Neural crest cell (in vitro differentiated cells): ENCODE measurements at places on chromosomes 5 and 9.

GRCh38 chr5:53503562-53504218 is 23.3 kb downstream of the FST start:
- peaks cover 6% of the 10 kb centered on the region for H3K27me3 ChIP-seq
- DNase-seq, result no peak
- H3K4me3 ChIP-seq, result no peak overlapping the region

DNA sequence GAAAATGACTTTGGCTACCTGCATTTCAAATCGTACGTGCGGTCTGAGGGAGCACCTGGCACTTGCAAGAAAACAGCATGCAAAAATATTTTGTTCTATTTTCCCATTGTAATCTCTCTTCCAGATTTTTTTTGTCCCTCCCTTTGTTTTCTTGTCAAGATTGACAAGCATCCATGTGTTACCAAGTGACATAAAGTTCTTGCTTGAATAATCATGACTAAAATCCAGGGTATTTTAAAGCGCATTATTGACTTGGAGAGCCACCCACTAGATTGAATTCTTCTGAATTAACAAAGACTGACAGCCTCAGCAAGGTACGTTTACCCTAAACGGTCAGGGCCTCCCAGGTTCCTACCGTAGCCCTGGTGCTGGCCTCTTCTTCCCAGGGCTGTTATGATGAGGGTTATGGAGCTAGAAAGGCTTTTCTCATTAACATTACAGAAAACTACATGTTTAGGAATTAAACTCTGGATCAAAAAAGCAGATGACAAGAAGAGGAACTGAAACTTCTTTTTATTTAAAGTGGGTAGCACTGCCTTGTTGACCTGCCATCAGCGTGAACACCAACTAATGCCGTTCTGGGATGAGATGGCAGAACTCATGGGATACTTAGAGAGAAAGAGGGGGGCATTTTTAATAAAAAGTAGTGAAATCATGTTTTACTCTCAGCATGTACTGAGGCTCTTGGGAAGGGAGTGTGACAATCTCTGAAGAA is 297.0 kb downstream of the EFNA5 start:
- peak overlapping the region; percentile 48 for H3K27ac ChIP-seq
- peaks cover 4% of the 10 kb centered on the region for H3K36me3 ChIP-seq
- no peaks in the 10 kb centered on the region for H3K27me3 ChIP-seq
- H3K4me3 ChIP-seq, result no peak overlapping the region

GRCh38 chr9:26368241-26368640 is 524.4 kb downstream of the CAAP1 start:
- DNase-seq, result no peak
- H3K4me3 ChIP-seq, result no peak overlapping the region
- no peak overlapping the region for H3K27ac ChIP-seq
- H3K4me1 ChIP-seq, result no peaks in the 10 kb centered on the region
- no peaks in the 10 kb centered on the region for H3K36me3 ChIP-seq

DNA sequence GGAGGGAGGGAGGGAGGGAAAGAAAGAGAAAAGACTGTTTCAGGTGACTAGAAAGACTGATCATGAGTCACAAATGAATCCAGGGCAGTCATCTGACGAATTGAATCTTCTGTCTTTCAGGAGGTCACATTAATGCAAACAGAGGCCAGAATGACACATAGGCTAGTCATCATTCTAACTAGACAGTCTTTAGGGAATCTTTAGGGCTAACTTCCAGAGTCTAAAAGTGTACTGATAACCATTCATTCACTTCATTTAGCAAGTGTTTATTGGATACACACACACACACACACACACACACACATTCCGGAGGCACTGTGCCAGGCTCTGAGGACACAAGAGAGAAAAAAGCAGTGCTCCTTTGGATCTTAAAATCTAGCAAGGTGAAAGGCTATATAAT is 156.7 kb downstream of the EBF1 start:
- H3K27ac ChIP-seq, result no peak overlapping the region
- DNase-seq, result no peak
- no peaks in the 10 kb centered on the region for H3K27me3 ChIP-seq

DNA sequence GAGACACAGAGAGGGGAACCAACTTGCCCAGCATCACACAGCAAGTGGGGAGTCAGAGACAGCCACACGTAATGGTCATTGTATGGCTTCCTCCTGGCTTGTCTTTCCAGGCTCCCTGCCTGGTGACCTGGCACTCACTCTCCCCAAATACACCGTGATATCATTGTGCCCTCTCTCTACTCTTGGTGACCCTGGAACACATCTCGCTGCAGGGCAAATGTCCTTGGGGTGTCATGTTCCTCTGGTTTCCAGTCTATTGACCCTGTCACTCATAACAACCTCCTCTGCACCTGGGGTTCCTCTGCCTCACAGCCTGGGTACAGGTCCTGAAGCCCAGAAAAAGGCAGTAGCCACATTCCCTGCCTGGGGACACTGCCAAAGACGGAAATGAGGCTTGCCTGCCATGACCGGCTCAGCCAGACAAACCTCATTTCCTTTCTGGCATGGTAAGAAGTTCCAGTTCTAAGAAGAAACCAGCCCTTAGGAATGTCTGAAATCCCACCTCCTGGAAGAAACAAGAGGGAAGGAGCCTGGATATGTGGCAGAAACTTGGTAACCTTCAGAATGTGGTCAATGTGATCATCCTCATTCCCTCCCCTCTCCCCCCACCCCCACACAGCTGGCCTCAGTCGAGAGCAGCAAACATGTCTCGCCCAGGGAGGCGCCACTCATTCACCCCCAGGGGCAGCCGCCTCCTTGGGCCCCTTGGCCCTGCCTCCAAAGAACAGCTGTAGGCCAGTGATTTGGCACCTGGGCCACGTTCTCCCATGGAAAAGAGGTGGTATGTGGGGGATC is 30.6 kb upstream of the SMU1 start:
- H3K4me3 ChIP-seq, result no peak overlapping the region
- H3K4me1 ChIP-seq, result peaks cover 4% of the 10 kb centered on the region
- DNase-seq, result no peak
- peak overlapping the region; percentile 35 for H3K27ac ChIP-seq
- no peaks in the 10 kb centered on the region for H3K36me3 ChIP-seq

DNA sequence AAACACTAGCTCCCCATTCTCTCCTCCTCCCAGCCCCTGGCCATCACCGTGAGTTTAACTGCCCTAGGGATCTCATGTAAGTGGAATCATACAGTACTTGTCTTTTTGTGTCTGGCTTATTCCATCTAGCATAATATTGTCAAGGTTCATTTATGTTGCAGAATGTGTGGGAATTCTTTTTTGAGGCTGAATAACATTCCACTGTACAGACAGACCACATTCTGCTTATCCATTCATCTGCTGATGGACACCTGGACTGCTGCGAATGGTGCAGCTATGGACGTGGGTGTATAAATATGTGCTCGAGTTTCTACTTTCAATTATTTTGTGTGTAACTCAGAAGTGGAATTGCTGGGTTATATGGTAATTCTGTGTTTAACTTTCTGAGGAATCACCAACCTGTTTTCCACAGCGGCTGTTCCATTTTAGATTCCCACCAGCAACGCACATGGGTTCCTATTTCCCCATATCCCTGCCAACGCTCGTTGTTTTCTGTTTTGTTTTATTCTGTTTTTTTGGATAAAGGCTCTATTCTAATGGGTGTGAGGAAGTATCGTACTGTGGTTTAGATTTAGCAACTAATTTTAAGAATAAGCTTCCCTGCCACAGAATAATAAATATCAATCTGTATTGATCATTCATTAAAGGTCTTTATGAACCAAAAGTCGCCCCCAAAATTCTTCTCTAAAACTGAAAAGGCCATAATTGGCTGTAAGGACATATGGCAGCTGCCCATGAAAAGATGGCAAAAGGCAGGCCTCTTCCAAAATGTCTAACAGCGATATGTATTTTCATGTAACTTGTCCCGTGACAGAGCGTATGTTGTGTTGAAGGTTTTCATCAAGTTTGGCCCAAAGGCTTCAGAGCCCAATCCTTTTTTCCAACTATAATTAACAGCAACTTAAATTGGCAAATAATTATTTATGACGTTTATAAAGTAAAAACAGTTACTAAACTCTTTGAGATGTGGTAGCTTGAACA is 70.3 kb downstream of the DAP start:
- no peak for DNase-seq
- no peak overlapping the region for H3K4me3 ChIP-seq
- peaks cover 26% of the 10 kb centered on the region for H3K36me3 ChIP-seq
- no peak overlapping the region for H3K27ac ChIP-seq
- H3K27me3 ChIP-seq, result no peaks in the 10 kb centered on the region
- peaks cover 20% of the 10 kb centered on the region for H3K4me1 ChIP-seq

DNA sequence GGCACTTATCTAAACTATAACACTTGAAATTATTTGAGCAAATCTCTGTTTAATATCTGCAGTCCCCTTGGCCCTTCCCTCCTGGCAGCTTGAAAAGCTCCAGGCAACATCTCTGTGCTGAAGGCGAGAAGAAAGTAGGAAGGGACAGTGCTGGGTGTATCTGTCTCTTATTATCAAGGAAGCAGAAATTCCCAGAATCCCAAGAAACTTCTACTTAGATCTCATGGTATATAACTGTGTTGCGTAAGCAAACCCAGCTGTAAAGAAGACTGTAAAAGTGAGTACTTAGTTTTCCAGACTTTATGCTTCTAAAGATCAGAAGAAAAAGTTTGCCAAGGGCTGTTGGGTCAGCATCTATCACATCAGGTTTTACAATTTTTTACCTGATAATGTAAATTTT is 1869.8 kb downstream of the MAT2B start:
- H3K36me3 ChIP-seq, result no peaks in the 10 kb centered on the region
- no peaks in the 10 kb centered on the region for H3K4me1 ChIP-seq
- no peak overlapping the region for H3K4me3 ChIP-seq
- no peak for DNase-seq
- H3K27me3 ChIP-seq, result no peaks in the 10 kb centered on the region

DNA sequence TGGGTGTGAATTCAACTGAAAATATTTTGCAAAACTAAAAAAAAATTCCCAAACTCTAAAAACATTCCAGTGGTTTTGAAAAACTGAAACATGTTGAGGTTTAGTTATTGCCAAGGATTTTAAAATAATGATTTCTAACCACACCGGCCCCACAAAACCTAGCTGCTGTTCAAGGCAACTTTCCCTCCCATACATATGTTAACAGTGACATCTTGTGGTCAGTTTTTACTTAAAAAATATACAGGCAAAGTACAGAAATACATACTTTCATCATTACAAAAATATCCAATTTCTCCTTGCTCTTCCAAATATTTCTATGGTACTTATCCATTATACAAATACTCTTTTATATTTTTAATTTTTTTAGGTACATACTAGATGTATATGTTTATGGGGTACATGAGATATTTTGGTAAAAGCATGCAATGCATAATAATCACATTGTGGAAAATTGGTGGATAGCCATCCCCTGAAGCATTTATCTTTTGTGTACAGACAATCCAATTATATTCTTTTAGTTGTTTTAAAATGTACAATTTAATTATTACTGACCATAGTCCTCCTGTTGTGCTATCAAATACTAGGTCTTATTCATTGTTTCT is 34.4 kb upstream of the MRPS30 start:
- H3K4me3 ChIP-seq, result no peak overlapping the region
- H3K27ac ChIP-seq, result no peak overlapping the region

GRCh38 chr5:174995827-174996226 is 271.4 kb downstream of the MSX2 start:
- DNase-seq, result no peak

DNA sequence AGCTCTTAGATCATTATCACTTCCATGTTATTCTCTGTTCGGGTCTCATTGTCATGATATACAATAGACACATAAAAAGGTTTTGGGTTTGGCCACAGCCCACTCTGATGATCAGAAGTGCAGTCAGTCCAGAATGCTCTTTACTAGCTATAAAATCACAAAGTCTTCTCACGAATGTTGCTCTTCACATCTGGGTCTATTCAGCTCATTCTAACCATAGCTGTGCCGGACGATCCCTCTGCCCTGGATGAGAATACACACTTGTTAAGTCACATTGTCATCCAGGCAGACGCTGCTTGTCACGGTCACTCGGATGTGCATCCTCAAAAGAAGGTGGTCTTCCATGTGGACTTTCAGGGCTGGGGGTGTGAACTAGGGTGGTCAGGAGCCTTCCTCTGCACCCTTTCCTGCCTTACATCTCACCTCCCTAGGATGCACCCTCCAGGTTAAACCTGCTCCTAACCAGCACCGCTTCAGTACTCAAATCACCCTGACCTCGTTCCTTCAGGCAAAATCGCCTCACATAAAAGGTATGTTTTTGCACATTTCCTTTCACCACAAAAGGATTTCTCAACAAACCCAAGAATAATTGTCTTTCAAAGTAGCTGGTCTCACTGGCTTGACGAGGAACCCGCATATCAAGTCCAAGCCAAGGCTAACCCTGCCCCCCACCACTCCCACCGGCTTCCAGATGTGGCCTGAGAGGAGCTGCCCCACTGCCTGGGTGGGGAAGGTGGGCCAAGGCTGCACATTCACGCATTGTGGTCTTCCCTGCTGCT is 21.9 kb downstream of the ANKH start:
- DNase-seq, result no peak
- H3K36me3 ChIP-seq, result no peaks in the 10 kb centered on the region
- no peak overlapping the region for H3K4me3 ChIP-seq
- H3K4me1 ChIP-seq, result peaks cover 29% of the 10 kb centered on the region

DNA sequence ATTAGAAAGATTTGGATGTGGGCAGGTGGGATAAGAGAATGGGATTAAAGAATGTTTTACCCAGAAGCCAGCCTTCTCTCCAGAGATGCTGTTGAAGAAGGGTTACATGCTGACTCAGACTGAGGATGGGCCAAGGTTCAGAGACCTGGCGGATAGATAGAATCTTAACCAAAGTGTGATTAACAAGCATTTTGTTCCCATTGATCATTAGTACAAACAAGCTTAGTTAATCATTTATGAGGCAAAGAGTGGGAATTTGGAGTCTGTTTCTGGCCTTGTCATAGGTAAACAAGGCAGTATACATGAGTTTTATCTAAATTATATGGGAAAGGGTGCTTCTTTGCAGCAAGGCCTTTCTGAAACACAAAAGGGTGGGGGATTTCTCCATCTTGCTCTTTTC is 20.8 kb upstream of the DTWD2 start:
- H3K27me3 ChIP-seq, result no peaks in the 10 kb centered on the region
- no peak overlapping the region for H3K27ac ChIP-seq
- no peaks in the 10 kb centered on the region for H3K36me3 ChIP-seq
- H3K4me1 ChIP-seq, result no peaks in the 10 kb centered on the region
- no peak for DNase-seq

- H3K36me3 ChIP-seq, result no peaks in the 10 kb centered on the region
- H3K4me1 ChIP-seq, result peaks cover 60% of the 10 kb centered on the region
- H3K27ac ChIP-seq, result peak overlapping the region; percentile 46
Observed at GRCh38 chr5:154771383-154771901, 16.3 kb downstream of the LARP1 start.

DNA sequence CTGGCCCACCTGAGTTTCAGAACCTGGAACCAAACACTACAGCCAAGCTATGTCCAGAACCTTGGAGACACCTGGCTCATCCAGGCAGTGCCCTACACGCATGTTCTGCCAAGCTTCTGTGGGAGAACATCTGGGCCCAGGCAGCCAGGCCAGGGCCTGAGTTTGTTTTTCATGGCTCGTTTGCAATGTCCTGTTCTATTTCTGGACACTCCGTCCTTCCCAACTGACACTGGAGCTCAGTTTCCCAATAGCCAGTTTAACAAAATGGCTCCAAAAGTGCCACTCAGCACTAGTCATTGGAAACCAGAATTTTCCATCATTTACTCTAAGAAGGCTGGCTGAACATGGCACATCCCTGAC is 38.6 kb downstream of the SH3RF2 start:
- H3K4me3 ChIP-seq, result no peak overlapping the region
- no peaks in the 10 kb centered on the region for H3K4me1 ChIP-seq
- no peaks in the 10 kb centered on the region for H3K27me3 ChIP-seq
- no peak overlapping the region for H3K27ac ChIP-seq

GRCh38 chr5:147460380-147460779 is 49.5 kb downstream of the DPYSL3 start:
- no peak overlapping the region for H3K27ac ChIP-seq
- DNase-seq, result no peak
- H3K4me3 ChIP-seq, result no peak overlapping the region
- peaks cover 17% of the 10 kb centered on the region for H3K4me1 ChIP-seq
- H3K27me3 ChIP-seq, result no peaks in the 10 kb centered on the region
